Stimulated activated CD4-positive, alpha-beta T cell treated with anti-CD3 and anti-CD28 coated beads, Interleukin-15, amount 100 ng/mL, for 1 hour (primary cell): ENCODE measurements at places on chromosomes 3 and 15.

DNA sequence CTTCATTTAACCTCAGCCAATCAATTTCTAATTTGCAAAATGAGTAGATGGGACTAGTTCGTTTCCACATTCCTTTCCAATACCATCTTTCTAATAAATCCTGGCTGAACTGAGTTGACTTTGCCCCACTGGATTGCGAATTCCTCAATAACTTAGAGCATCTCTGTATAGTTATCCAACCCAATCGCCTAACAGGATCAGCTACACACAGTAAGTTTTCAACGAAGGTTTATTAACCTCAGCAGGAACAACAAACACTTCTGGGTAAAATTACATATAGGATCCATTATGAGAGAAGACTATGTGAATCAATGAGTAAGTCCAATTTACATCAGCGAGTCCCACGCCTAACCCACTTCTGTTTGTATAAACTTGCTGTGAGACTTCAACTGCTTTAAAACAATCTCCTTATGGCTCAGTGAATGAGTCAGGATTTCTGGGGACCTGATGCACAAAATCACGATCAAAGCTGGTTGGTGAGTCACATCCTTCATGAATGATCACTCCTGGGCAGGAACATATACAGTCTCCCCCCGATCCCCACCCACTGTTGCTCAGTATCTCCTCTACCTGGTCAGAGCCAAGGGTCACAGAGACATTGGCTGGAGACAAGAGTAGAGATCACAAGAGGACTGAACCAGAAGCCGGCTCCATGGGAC, 142.8 kb downstream of the EDEM1 start:
- DNase-seq = no peak

DNA sequence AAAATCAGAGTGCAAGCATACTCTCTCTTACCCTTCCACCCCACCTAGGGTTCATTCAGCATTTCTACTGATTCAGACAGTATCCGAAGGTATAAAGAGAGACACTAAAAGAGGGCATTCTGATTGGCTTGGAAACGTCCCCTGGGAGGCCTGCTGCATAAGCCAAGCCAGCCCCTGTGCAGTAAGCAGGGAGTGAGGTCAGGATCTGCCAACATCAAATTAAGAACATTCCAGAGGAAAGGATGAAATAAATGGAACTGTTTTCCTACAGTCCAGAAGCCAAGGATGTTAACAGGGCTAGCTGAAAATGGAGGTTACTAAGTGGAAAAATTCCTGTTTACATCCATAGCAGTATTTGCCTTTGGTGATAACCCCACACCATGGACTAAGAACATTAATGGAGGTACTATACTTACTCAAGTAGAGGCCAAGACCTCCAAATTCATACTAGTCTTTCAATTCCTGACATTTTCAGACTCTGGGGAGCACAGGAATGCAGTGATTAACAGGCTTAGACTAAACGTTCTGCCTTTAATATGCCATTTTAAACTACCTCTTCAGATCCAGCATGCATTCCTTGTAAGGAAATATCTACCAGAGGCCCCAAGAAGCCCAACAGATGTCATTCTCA, 34.5 kb downstream of the NPTN start:
- no peak for DNase-seq

DNA sequence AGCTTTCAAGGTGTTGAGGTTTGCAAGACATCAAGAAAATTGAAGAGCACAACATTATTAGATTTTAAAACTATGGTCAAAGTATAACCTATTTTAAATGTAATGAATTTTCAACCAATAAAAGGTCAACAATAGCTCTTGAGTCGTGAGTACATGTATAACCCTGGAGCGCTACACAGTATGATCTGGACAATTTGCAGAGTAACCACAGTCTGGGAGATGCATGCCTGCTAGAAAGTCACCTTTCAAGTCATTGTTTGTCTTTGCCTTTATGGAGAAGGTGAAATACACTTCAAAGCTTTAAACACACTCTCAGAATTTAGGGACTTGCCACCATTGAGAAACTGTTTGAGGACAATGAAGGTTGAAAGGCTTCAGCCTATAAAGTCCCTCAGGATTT, 112.6 kb upstream of the ALCAM start:
- DNase-seq = no peak

- no peak for DNase-seq
Observed at GRCh38 chr15:58454950-58455401, 23.2 kb downstream of the LIPC start.

DNA sequence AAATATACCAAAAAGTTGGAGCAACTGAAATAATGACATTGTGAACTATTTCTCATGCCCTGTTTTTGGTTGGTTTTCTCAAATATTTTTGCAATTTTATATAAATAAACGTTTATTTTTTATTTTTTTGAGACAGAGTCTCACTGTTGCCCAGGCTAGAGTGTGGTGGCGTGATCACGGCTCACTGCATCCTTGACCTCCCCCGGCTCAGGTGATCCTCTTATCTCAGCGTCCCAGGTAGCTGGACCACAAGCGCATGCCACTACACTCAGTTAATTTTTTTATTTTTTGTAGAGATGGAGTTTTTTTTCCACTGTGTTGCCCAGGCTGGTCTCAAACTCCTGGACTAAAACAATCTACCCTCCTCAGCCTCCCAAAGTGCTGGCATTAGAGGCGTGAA, 45.6 kb downstream of the YEATS2 start:
- DNase-seq = no peak

DNA sequence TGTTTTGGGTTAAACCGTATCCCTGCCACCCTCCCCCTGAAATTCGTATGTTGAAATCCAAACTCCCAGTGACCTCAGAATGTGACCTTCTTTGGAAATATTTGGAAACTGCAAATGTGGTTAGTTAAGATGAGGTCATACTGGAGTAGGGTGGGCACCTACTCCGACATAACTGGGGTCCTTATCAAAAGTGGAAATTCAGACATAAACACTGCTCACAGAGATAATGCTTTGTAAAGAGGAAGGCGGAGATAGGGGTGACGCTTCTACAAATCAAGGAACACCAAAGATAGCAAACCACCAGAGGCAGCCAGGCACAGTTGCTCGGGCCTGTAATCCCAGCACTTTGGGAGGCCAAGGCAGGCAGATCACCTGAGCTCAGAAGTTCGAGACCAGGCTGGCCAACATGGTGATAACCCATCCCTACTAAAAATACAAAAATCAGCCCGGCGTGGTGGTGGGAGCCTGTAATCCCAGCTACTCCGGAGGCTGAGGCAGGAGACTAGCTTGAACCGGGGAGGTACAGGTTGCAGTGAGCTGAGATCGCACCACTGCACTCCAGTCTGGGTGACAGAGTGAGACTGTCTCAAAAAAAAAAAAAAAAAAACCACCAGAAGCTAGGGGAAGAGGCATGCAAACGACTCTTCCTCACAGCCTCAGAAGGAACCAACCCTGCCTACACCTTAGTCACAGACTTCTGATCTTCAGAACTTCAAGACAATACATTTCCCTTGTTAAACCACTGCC, 51.1 kb upstream of the CHD2 start:
- DNase-seq = no peak

- no peak for DNase-seq
Observed at GRCh38 chr3:185960522-185961288, 22.9 kb upstream of the TRA2B start.

- DNase-seq = no peak
Observed at GRCh38 chr3:38829404-38829803, 13.4 kb upstream of the SCN10A start.

DNA sequence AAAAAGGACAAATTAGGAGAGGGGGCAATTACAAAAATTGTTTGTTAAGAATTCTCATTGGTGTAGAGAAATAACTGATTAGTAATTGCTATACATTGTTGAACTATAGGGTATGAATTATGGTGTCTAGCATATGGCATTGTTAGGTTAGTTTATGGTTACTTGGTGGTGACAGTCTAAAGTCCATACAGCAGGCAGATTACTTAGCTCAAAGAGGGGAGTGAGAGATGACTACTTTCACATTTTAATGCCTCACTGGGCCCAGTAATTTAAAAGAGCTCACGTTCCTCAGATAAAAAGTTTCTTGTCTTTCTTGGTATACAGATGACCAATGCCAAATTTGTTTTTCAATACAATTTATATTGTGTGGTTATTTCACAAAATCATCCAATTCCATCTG, 112.4 kb upstream of the NEDD4 start:
- no peak for DNase-seq

GRCh38 chr15:76993114-76993725, 1.7 kb upstream of the PSTPIP1 start:
- no peak for DNase-seq

GRCh38 chr3:9727041-9727595, 4.4 kb upstream of the BRPF1 start:
- peak; percentile 16 for DNase-seq
